ENCODE measurements at places on chromosomes 3 and 15.

- DNase-seq: no peak
These were observed 45.3 kb downstream of the TRPM7 start for GRCh38 chr15:50641318-50641717.

DNA sequence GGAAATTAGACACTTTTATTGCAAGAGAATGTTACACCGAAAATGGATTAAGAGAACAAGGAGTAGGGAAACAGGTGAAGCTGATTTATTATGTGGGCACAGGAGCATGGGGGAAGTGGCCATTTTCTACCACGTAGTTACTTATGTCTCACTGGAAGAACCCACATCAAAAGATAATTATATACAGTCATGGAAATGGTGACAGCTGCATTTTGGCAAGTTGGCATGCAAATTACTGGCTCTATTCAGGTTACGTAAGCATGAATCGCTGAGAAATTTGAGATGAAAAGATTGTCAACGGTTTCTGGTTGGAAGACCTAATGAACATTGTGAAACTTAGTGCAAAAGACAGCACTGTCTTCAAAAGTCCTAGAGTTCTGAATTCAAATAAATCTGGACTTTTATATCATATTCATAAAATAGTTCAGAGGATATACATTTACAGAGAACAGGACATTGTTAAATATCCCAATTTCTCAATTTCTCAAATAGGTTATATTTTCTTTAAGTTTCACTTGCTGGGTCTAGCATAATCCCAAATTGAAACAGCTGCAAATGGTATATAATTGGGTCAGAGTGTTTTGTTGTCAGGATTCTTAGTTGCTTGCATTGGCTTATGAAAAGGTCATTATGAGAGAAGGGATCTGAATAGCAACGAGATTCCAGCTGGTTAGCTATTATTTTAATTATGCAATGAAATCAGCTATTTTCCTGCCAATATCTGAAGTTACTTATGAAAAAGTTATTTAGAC lies 567.8 kb downstream of the ZPLD1 start:
- DNase-seq: no peak

- no peak for DNase-seq
These were observed 979 bp upstream of the ZNF621 start for GRCh38 chr3:40523781-40524180.

DNA sequence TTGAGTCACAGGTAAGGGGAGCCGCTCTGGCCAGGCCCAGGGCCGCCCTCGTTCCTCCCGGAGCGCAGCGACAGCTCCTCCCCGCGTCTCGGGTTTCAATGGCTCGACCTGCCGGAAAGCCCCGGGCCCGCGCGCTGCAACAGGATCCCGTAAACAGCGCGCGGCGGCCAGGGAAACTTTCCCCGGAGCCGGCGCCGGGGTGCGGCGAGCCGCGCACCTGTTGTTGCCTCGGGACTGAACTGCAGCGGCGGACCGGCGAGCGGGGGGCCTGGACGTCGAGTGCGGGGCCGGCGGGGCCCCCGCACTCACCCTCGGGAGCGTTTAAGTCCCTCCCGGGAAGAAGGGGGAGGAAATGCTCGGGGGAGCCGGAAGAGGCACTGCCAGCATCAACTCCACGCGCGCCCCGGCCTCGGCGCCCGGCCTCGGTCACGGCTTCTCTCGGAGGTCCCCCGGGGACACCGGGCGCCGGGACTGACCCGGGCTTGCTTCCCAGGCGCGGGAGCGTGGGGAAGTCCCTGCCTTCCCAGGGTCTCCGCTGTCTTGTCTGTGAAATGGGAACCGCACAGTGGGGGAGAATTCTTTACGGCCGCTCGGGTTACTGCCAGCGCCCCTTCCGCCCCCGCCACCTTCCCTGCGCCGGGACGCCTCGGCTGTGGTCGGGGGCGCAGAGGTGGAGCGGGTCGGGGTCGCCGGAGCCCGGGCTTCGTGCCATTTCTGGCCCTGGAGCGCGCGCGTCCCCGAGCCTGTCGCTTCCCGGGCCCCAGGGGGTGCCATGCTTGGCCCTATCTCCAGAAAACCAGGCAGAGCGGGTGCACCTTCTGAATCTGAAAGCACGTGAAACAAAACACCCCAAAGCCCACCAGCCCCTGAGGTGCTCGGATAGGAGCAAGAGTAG lies 7.5 kb upstream of the PGPEP1L start:
- DNase-seq: no peak

- DNase-seq: no peak
These were observed 631.0 kb upstream of the CCDC54 start for GRCh38 chr3:106746286-106746685.

DNA sequence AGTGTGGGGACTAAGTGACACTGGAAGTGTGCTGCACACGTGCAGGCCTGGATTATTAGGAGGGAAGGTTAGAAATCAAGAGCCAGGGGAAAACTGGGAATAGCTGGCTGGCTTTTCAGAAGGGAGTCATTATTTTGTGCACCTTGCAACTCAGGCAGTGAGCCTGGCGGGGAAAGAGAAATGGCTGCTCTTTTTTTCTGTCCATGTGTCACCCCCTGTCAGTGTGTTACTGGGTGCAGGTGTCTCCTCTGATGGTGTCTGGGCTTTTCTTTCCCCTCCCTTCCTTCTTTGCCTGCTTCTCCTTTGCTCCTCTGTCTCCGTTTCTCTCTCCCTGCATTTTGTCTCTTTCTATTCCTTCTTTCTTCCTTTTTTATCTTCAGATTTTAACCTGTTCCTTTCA lies 130.7 kb downstream of the APBA2 start:
- DNase-seq: no peak

GRCh38 chr15:58505581-58505980 lies 73.8 kb downstream of the LIPC start:
- DNase-seq: no peak

- no peak for DNase-seq
These were observed 108.8 kb downstream of the DPH6 start for GRCh38 chr15:35437157-35437556.

DNA sequence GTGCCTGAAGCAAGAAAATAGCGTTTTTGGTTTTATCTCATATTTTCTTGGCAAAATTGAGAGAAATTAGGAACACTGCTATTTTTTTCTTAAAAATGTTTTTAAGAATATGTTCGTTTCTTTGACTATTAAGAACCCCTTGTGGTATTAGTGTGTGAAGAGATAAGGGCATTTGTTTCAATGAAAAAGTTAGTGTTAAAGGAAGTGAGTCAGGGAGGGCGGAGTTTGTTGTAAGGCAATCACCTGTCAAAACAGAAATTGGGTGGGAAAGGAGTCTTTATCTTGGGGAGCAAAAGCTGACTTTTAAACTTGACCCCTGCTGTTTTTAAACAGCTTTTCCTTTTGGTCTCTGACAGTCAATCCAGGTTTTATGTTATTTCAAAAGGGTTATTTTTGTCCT lies 4.2 kb downstream of the RAP2B start:
- DNase-seq: no peak

DNA sequence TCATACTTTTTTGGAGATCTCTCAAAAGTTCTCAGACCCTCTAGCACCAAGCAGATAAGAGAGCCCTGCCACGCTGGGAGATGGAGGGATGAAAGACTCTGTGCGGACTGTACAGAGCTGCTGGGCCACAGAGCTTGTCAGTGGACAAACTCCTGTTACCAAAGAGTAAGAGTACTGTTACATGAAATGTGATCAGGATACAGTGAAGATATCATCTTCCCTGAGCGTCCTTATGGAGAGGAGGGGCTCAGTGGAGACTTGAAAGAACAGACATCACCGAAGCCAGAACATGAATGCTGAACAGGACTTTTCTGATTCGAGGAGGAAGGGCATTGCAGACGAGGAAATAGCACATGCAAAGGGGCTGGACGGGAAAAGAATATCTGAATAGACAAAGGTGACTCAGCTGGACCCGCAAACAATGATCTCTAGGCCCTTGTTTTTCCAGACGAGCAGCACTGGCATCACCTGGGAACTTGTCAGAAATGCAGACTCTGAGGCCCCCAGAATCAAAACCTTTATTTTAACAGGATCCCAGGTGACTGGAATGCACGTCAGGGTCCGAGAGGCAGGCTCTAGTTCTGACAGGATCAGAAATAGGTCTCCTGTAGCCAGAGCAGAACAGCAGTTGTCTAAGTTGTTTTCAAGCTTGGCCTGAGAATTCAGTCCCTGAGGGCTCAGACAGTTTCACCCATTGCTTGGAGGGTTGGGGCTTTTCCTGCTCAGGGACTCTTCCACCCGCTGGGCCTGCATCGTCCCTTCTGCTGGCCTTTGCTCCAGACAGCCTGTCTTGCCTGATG lies 277.9 kb downstream of the RPLP1 start:
- DNase-seq: no peak

DNA sequence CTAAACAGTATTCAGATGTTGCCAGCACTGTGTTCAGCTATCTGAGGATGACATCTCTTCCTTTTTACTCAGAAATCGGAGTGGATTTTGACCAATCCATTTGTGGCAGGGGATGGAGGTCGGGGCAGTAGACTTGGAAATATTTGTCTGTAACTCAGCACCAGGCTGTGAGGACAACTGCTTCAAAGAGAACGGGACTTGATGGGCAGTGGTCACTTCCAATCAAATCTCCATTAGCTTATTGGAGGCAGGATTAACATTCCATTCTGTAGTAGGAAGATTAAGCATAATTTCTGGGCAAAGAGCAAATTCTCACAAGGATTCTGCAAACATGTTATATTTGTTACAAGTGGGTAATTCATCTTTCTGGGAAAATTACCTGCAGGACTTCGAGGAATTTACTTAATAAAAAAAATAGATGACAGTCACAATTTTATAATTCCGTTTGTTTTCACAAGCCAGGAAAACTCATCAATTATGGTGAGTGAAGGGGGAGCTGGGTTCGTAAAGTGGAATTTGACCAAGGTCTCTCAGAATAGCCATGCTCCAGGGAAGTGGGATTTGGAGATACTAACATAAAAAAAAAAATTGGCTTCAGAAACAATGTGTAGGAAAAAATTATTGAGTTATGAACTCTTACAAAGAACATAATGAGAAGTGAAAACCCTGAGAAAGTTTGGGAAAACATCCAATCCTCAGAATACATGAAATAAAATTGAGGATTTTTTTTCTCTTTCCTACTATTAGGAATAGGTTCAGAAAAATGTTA lies 18.1 kb downstream of the CRABP1 start:
- DNase-seq: no peak

DNA sequence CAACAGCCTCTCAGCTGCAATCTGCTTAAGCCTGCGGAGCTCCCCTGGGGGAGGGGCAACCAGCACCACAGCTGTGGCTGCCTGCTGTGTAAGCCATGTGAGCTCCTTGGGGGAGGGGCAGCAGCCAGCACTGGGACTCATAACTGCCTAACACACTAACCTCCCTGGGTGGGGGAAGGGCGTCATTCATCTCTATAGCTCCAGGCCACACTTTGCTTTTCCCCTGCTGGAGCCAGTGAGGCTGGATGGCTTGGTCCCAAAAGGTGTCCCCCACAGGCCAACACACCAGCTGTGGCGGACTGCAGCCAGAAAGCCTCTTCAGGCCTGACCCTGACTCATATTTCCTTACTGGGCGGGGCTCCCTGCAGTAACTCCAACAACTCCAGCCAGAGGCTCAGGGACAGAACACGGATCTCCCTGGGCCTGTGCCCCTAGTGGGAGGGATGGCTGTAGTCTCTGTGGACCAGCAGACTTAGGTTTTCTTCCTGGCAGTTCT lies 129.8 kb downstream of the PPM1L start:
- peak; percentile 57 for DNase-seq

GRCh38 chr3:197701841-197702240 lies 34.9 kb downstream of the RUBCN start:
- no peak for DNase-seq

- no peak for DNase-seq
These were observed 7.6 kb downstream of the GPD1L start for GRCh38 chr3:32113981-32114545.

GRCh38 chr3:61975936-61976335 lies 397.4 kb downstream of the FEZF2 start:
- DNase-seq: no peak

DNA sequence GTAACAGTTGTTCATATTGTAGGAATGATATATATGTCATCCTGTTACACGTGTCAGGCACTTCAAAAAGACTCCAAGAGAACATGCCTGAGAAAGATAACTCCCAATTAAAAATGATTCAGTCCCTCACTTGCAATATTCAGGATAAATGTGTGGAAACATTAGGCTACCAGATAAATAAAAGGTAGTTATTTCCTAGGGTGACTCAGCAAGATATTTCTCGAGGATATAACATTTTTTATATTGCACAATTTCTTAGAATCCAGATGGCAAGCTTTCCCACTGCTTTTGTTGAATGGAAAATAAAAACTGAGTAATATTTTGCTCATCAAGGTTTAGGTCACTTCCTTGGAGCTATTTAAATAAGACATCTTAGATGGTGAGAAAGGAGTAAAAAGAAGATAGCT lies 181.4 kb downstream of the GAP43 start:
- DNase-seq: peak; percentile 86

- DNase-seq: no peak
These were observed 101.5 kb downstream of the PGPEP1L start for GRCh38 chr15:98905963-98906711.

- no peak for DNase-seq
These were observed 5.5 kb downstream of the UROC1 start for GRCh38 chr3:126512026-126512425.

- DNase-seq: no peak
These were observed 51.5 kb upstream of the MEF2A start for GRCh38 chr15:99514306-99514705.

DNA sequence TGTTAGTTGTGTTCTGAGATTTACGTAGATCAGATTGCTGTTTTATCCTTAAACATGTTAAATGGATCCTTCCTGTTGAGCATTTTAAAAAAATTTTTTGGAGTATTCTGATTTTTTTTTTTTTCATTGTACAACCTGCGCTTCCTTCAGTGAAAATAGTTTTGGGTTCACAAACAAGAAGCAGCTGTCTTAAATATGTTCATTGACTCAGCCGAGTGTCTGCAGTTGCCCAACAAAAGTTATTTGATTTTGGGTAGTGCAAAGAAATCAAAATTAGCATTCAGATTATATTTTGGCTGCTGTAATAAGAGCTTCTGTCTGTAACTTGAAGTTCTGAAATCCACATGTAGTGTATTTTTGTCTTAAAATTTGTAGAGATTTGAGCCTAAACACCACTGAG lies 148.2 kb downstream of the BBX start:
- no peak for DNase-seq

GRCh38 chr15:36858423-36858822 lies 241.9 kb downstream of the MEIS2 start:
- DNase-seq: no peak

- no peak for DNase-seq
These were observed 880 bp upstream of the CHRNA7 start for GRCh38 chr15:32029409-32029861.

DNA sequence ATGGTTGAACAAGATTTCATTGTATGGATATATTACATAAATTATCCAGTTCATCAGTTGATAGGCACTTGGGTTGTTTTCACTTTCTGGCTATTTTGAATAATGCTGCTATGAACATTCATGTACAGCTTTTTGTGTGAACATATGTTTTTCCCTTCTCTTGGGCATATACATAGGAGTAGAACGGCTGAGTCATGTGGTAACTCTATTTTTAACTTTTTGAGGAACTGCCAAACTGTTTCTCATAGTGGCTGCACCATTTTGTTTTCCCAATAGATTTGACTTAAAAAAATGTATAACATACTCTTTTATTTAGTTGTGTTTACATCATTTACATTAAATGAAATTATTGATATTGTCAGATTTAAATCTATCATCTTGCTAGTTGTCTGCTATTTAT lies 28.8 kb upstream of the RFX7 start:
- no peak for DNase-seq

Data from fibroblast of skin of left quadriceps (primary cell).